ENCODE measurements at places on chromosomes 2 and 18. TPM values are rescaled to one million over a fixed set of nuclear protein-coding genes. Genes with fewer than 3 reads are reported as not detected.
A peak's percentile ranks its signal among the peaks of the same experiment; 100 is the strongest.

DNA sequence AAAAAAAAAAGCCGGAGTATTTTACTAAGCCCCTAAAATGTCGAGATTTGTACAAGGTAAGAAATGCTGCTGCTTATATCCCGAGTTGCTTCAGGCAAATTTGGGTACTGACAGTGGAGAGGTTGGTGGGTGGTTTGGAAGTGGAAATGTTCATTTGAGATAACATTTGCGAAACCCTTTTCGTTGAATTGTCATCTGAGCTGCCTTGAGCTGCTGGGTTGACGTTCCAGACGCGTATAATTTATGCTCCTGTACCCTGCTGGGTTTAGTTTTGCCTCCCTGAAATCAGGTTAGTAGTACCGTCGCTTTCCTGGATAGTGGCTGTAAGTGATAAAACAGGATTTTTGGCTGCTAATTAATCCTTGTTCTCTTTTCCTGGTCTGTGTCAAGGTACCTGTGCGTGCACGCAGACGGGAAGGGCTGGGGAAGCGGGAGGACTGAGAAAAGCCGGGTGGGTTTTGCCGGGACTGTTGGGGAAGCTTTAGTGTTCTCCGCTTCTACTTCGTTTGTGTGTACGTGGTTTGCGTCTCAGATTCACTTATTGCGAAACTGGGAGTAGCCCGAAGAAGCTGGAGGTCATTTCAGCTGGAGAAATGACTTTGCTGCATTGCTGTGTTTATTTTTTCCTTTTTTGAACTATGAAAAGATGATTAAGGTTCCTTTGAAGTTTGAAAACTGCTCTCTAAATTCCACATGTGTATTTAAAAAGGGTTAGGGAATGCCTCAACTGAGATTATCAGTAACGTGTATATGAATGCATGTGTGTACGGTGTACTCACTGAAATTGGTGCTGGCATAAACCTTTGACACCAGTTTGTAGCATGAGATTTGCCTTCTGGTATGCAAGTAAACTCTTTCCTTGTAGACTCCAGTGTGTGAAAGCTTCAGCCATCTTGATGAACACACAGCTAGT lies 709 bp downstream of the UGP2 start:
- peaks cover 20% of the 10 kb centered on the region for H3K4me1 ChIP-seq
- peak overlapping the region; percentile 91 for H3K4me3 ChIP-seq
- H3K27me3 ChIP-seq, result no peaks in the 10 kb centered on the region
- H3K36me3 ChIP-seq, result no peaks in the 10 kb centered on the region
- peak overlapping the region; percentile 99 for H3K27ac ChIP-seq

The GKN1 gene
- polyA plus RNA-seq, result not detected

- H3K27ac ChIP-seq, result peak overlapping the region; percentile 64
- H3K27me3 ChIP-seq, result no peaks in the 10 kb centered on the region
- H3K4me1 ChIP-seq, result peaks cover 20% of the 10 kb centered on the region
Measured at GRCh38 chr18:75066936-75067335, 142.0 kb downstream of the PTGR3 start.

DNA sequence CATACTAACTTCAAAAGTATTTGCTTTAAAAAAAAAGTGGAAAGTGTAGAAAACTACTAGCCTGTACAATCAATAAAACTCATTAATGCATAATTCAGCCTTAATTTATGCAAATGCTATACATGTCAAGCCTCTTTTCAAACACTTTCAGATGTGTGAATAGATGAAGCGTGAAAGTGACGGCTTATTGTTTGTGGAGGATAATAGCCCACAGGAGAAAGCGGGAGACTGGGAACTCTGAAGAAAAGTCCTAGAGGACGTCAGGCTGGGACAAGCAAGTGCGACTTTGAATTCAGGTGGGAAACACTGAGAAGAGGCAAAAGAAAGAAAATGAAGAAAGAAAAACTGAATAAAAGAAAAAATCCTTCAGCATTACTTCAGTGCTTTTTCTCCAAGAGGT lies 108.5 kb downstream of the STK39 start:
- no peak for DNase-seq
- no peaks in the 10 kb centered on the region for H3K36me3 ChIP-seq

- no peaks in the 10 kb centered on the region for H3K36me3 ChIP-seq
- H3K27ac ChIP-seq, result no peak overlapping the region
- H3K27me3 ChIP-seq, result peaks cover 5% of the 10 kb centered on the region
Measured at GRCh38 chr2:234136461-234136860, 86.0 kb downstream of the SPP2 start.

- H3K27me3 ChIP-seq, result no peaks in the 10 kb centered on the region
- H3K36me3 ChIP-seq, result no peaks in the 10 kb centered on the region
- no peak overlapping the region for H3K4me3 ChIP-seq
Measured at GRCh38 chr18:40882468-40882867, 1072.6 kb upstream of the PIK3C3 start.

DNA sequence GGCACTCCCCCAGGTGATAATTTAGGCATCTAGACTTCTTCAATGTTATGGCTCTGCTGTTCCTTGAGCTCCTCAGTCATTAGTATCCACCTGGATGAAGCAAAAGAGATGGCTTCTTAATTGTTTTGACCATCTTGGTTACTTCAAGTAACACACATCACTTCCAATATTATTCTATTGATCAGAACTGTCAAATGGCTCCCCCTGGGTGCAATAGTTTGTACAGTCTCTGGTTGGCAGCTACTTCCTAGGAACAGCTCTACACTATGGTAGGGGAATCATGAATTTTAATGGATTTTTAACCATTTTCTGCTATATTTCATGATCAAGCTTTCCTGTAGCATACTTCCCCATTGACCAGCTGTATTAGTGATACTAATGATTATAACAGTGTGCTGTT lies 157.0 kb downstream of the NYAP2 start:
- no peaks in the 10 kb centered on the region for H3K36me3 ChIP-seq
- no peak overlapping the region for H3K27ac ChIP-seq
- no peaks in the 10 kb centered on the region for H3K27me3 ChIP-seq
- DNase-seq, result no peak
- no peaks in the 10 kb centered on the region for H3K4me1 ChIP-seq

DNA sequence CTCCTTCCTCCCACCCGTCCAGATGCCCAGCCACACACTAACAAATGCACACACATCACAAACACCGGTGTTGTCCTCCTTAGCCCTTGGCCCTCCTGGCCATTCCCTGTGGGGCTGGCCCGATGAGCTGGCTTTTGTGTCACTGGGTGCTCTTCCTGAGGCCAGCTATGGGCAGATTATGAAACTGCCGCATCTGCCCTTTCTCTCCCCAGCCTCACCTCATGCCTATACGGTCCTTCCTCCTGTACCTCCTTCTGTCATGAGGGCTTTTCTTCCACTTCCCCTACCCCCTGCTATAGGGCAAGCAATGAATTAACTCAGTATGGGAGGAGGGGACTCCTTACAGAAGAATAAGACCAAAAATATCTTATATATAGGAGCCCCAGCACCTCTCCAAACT lies 10.3 kb upstream of the INO80C start:
- no peaks in the 10 kb centered on the region for H3K27me3 ChIP-seq
- H3K4me3 ChIP-seq, result no peak overlapping the region
- H3K4me1 ChIP-seq, result no peaks in the 10 kb centered on the region
- no peak overlapping the region for H3K27ac ChIP-seq
- no peak for DNase-seq

DNA sequence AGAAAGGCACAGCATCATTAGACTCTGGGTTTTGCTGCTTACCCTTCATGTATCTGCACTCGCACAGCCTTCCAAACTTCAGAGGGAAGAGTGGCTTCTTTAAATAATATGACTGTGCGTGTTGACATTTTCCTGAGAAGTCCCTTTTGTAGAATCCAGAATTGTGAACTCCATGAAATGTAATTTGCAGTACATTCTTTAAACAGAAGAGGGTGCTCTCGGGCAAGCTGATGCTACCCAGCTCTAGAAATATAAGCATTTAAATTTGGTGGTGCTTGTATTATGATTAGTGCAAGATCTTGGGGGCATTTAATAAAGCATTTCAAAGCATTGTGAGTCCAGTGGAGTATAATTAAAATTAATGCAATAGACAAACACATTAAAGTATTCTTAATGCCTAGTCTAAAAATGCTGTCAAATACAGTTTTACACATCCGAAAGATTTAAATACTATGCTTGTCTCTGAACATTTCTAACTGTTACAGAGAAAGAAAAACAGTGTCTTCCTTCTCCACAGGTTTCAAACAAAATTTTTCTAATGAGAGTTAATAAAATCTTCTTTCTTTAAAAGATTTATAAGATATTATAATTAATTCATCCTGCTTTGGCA lies 17.3 kb upstream of the GTF2A1L start:
- no peaks in the 10 kb centered on the region for H3K4me1 ChIP-seq
- H3K27me3 ChIP-seq, result no peaks in the 10 kb centered on the region
- H3K4me3 ChIP-seq, result no peak overlapping the region

All from left lung (tissue), 14 donors.